GM12864 (cell line): ENCODE measurements at places on chromosomes 2 and 18.

GRCh38 chr2:191303140-191304005 lies 58.2 kb downstream of the MYO1B start:
- DNase-seq, result no peak

GRCh38 chr2:11701206-11701605 lies 31.2 kb upstream of the NTSR2 start:
- DNase-seq, result no peak

DNA sequence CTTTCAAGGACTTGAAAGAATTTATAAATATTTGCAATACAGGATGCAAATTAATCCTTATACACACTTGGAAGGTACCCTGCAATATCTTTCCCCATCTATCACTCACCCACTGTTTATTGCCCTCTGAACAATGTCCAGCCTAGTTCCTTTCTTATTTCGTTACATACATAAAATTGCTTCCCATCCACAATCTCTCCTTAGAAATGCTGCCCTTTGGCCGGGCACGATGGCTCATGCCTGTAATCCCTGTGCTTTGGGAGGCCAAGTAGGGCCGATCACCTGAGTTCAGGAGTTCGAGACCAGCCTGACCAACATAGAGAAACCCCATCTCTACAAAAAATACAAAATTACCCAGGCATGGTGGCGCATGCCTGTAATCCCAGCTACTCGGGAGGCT lies 41.2 kb upstream of the ATP8B1 start:
- DNase-seq, result no peak

- no peak for DNase-seq
Observed at GRCh38 chr2:25426326-25426725, 84.6 kb upstream of the DNMT3A start.

GRCh38 chr2:96538487-96539214 lies 2.1 kb downstream of the ARID5A start:
- no peak for DNase-seq

GRCh38 chr2:16035747-16036745 lies 95.7 kb downstream of the MYCN start:
- DNase-seq, result no peak

DNA sequence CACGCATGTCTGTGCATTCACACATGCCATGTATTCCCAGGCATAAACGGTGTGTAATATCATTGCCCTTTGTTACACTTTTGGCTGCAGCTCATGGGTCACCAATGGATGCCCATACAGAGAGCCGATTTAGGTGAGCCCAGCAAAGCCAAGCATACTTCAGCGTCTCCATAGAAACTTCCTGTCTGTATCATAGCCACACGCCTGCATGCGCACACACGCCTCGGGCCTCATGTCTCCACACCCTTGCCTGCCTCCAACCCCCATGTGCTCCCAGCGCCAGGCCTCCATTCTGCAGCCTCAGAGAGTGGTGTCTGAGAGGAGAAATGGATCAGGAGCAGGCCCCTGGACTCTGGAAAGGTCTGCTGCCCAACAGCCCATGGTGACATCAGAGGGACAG lies 33.5 kb upstream of the SELENOI start:
- no peak for DNase-seq

GRCh38 chr2:239610457-239611221 lies 209.8 kb upstream of the HDAC4 start:
- DNase-seq, result no peak

DNA sequence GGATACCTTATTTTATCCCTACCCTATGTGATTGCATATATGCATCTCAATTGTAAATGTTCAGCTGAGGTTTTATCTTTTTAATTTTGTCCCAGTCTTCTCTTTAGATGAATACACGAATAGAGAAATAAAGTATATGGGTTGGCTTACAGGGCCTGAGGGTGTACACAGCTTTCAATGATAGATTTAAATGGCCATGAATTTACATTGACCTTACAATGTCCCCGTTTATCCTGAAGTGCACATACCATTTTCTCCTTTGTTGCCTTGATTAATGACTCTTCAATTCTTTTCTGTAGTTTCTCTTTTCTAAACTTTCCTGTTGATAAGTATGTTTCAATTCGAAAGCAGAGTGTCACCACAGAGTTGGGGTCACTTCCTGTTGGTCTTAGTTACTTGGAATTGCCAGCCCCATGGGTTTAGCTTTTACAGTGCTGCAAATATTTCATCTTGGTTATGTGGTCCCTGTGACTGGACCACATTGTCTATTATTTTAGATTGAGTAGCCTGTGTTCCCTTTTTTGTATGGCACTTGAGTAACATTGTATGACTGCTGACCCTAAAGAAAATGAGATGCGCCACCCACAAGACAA lies 1616.3 kb upstream of the ACVR2A start:
- peak; percentile 13 for DNase-seq

DNA sequence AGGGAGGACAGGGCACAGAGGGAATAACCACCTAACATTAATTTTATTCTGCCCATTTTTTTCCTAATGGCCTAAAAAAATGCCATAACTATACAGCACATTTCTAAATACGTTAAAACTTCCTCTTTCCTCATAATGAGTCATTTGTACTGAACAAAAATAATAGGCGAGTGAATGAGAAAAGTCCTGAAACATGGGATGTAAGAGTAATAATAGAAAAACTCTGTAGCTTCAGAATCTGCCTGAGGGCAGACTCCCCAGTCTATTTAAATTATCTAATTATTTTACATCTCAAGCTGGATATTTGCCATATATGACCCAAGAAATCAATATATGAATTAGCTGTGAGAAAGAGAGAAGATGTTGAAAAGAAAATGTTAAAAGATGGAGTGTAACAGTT lies 285.1 kb downstream of the TMX3 start:
- DNase-seq, result no peak

DNA sequence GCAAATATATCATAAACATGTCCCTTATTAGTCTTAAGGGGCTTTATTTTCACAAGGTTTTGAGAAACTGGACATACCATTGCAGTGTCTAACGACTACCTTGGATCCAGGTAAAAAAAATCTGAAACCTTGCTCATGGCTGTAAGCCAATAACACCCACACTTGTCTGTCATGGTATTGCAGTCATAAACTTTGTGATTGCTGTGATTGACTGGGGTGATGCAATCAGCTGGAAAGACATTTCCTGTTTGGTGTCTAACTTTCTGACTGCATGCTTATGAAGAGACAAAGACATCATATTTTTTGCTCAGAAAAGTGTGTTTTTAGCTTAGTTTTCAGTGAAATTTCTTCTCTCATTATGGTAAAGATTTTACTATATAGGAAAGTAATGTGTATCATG lies 635.0 kb downstream of the TSN start:
- no peak for DNase-seq

DNA sequence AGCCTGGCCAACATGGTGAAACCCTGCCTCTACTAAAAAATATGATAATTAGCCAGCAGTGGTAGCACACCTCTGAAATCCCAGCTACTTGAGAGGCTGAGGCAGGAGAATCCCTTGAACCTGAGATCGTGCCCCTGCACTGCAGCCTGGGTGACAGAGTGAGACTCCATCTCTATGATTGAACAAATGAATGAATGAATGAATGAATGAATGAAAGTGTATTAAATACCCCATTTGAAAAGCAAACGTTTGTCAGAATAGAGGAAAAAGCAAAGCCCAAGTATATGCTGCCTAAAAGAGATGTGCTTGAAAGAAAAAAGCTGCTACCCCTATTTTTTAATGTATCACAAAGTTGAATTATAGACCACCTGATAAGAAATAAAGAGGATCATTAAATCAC lies 89.1 kb upstream of the TTC27 start:
- no peak for DNase-seq

DNA sequence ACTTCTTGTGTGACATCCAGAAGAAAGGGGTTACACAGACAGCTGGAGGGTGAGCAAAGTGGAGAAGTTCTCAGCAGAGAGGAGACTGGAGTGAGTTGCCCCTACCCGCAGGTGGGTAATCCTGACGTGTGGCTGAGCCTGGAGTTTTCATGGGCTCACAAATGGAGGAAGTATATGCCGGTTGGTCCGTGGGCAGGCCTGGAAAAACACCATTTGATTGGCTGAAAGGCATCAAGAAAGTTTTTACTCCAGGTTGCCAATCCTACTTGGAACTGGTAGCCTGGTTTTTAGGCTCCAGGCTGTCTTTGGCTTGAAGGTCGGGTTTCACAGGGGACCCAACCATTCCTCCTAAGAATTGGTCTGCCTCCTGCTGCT lies 1177.4 kb upstream of the LRRTM1 start:
- no peak for DNase-seq

- DNase-seq, result no peak
Observed at GRCh38 chr2:157349949-157350515, 24.4 kb upstream of the ERMN start.

DNA sequence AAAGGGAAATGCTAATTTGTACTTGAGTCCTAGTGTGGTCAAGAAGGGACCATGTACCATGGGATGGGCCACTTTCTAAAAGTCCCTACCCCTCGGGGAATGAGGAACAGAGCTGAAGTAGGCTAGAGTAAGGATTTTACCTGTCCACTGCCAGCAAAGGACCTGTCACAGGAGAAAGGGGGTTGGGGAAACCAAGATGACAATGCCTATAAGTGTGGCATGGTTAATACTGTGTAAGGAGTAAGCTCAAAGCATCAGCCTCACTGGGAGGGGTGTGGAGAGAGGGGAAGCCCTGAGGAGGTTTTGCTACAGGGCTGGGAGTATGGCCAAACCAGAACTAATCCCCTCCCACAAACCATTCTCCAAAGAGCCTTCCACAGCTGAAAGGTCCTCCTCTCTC lies 15.8 kb downstream of the GKN2 start:
- no peak for DNase-seq

DNA sequence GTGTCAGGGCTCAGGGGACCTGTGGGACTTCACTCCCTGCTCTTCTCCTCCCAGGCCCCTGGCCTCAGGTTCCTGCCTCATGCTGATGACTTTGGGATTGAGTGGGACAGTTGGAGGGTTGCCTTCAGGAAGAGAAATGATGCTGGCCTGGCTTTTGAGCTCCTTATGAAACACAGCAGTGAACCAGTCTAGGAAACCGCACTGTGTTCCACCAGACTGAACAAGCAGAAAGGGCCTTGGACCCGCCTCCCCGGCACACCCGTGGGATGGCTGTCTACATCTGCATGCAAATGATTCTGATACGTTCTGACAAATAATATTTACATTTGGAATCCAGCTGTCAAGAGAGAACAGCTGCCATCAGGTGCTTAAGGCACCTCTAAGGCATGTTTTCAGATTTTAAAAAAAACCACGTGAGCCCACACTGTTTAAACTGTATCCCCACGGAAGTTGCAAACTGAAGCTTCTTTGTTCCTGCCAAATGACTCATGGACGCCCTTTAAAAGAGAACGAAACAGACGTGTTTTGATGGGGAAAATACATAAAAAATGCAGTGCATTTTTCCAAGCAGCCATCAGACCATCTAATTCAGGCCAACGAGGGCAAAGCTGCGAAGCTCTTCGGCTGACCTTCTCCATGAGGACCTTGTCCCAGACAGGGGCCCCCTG lies 27.6 kb upstream of the ASAP2 start:
- no peak for DNase-seq

DNA sequence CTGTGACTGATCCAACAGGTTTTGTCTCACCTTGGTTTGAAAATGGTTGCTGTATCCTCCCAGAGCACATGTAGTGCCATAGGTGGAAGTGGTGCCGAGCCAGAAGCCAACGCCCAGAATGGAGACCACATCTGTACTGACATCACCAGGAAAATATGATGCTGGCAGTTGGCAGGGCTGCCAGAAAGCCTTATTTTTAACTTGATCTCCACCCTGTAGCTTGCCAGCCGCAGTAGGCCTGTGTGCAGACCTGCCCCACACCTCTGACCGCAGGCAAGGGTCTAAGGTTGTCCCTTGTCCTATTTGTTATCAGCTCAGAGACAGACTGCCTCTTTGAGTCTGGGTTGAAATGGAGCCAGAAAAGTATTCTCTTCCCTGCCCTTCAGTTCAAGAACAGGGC lies 123.5 kb upstream of the EML6 start:
- no peak for DNase-seq

- DNase-seq, result no peak
Observed at GRCh38 chr18:52312346-52312745, 27.7 kb upstream of the DCC start.

DNA sequence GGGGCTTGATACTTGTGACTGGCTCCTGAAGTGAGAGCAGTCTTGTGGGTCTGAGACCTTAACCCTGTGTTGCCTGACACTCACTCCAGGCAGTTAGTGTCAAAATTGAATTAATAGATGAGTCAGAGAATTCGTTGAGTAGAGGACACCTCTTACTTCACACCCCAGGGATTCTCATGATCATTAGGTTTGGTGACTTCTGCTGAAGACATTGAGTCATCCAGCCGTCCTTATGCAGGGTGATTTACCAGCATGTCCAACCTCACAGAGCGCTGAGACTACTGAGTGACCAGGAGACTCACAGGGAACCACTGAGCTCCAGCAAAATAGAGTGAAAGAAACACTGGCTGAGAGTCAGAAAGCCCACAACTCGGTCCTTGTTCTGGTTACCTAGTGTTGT lies 36.0 kb upstream of the EVA1A start:
- DNase-seq, result no peak

DNA sequence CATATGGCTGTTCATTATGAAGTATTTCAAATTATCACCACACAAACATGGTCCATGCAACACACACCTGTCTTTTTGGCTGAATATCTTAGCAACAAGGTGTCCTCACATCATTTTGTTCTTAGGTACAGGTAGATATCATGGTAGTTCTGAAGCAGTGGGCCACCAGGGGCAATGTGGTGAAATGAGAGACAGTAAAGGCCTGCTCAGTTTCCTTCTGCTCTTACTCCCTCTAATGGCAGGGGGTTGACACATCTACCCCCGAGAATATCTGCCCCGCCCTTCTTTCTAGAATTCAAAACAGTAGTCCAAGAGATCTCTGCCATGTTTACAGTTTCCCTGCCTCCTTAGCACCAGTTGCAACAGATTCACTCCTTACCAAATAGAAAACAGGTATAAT lies 147.0 kb upstream of the KLHL14 start:
- peak; percentile 12 for DNase-seq

GRCh38 chr2:8412586-8412985 lies 269.3 kb upstream of the ID2 start:
- DNase-seq, result no peak
